MCF 10A (cell line): ENCODE measurements at places on chromosomes 7 and 10. TPM values are rescaled to one million over a fixed set of nuclear protein-coding genes. Genes with fewer than 3 reads are reported as not detected.

Gene UTF1
- not detected in 2 replicates for total RNA-seq

Gene SORCS1
- 0.54 TPM in 1 of 2 replicates, not detected in the other for total RNA-seq

Gene MYL10
- total RNA-seq = not detected in 2 replicates

Gene DNAJC9
- 33.1 and 35.1 TPM in 2 replicates for total RNA-seq
